ENCODE measurements at places on chromosomes 11 and 22.

GRCh38 chr22:49137206-49137840, 690.4 kb downstream of the BRD1 start:
- DNase-seq = no peak

DNA sequence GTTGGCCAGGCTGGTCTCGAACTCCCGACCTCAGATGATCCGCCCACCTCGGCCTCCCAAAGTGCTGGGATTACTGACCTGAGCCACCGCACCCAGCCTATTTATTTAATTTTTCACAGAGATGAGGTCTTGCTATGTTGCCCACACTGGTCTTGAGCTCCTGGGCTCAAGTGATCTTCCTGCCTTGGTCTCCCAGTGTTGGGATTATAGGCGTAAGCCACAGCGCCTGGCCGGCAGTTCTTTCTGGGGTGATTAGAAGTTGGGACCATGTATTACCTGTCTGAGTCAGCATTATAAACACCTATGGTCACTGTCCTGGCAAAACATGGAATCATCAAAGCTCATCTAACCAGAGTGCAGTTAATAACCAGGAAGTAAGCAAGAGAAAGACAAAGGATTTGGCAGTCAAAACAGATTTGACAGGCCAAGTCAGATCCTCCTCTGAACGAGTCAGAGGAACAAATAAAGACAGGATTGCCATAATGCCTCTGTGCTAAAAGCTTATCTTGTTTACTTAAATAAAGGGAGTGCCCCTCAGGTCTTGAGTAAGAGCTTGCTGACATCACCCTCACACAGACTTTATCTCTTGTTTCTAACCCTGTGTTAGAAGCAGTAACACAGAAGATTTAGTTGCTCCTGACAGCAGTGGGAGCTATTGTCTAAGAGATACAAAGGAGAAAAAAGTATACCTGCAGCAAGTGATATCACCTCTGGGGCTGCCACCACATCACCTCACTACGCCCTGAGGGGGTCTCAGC, 3.7 kb downstream of the SERPIND1 start:
- DNase-seq = no peak

DNA sequence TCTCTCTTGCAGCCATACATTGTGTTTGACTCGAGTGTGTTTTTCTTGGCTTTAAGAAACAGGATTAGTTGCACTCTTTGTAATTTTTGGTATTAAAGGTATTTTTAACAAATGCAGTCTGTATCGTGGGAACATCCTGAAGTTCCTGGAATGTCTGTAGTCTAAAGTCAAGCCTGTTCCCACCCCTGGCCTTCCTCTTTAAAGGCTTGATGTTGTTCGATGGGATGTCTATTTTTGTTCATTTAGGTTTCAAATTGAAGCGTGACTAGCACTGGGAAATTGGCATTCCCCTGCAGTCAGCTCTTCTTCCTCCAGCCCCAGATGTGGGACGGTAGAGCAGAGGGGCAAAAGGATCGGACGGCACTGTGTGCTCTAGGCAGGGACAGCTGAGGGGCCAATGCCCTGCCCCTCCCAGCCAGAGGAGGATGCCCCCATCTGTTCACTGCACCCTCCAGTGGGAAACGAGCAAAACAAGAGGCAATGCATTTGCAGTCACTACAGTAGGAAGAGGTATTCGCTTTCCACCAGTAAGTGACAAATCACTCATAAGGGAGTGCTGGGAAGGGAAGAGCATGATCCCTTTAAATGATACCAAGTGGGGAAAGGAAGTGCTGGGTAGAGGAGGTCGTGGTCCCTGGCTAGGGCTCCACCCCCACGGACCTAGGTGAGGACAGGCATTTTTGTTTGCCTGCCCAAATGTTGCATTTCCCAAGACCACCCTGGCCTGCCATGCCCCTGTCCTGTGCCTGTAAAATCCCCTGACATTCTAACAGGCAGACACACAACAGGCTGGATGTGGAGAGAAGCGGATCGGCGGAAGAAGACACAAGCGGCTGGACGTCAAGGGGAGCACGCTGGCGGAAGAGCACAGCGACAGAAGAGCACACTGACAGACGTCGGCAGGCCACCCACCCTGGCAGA, 47.4 kb upstream of the SEPTIN5 start:
- DNase-seq = no peak

- DNase-seq = no peak
Observed at GRCh38 chr22:37419969-37420685, 7.2 kb downstream of the ELFN2 start.

GRCh38 chr11:96317571-96317970, 25.4 kb downstream of the MAML2 start:
- DNase-seq = no peak

- no peak for DNase-seq
Observed at GRCh38 chr11:70760416-70761020, 362.2 kb downstream of the CTTN start.

DNA sequence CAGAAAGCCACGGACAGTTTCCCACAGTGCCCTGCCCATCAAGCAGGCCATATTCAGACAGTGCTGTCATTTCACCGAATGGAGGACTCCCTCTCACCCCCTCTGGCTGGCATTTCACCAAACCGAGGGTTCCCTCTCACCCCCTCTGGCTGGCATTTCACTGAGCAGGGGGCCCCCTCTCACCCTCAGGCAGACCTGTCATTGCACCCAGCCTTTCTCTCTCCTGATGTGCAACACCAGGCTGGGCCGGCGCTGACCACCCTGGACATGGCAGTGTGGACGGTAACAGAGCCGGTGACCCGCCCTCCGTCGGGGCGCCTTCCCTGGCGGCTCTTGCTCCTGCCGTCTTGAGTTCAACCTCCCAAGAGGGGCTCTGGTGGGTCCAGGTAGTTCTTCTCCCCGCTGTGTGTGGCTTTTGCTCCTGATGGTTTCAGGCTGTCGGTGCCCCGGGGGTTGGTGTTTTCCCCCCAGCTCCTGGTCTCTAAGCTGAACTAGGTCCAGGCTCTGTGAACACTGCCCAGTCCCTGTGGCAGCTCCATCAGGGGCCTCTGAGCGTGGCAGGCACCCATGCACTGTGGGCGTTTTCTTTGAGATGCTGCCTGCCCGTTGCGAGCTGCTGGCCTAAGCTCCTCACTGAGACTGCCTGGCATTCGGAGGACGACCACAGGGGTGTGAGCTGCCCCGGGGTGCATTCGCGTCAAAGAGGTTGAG, 46.9 kb downstream of the SMIM38 start:
- no peak for DNase-seq

GRCh38 chr22:37428649-37429586, 1.6 kb upstream of the ELFN2 start:
- no peak for DNase-seq

GRCh38 chr22:37638391-37639069, 939 bp upstream of the SH3BP1 start:
- no peak for DNase-seq

GRCh38 chr11:29282088-29282487, 734.7 kb downstream of the KCNA4 start:
- no peak for DNase-seq

DNA sequence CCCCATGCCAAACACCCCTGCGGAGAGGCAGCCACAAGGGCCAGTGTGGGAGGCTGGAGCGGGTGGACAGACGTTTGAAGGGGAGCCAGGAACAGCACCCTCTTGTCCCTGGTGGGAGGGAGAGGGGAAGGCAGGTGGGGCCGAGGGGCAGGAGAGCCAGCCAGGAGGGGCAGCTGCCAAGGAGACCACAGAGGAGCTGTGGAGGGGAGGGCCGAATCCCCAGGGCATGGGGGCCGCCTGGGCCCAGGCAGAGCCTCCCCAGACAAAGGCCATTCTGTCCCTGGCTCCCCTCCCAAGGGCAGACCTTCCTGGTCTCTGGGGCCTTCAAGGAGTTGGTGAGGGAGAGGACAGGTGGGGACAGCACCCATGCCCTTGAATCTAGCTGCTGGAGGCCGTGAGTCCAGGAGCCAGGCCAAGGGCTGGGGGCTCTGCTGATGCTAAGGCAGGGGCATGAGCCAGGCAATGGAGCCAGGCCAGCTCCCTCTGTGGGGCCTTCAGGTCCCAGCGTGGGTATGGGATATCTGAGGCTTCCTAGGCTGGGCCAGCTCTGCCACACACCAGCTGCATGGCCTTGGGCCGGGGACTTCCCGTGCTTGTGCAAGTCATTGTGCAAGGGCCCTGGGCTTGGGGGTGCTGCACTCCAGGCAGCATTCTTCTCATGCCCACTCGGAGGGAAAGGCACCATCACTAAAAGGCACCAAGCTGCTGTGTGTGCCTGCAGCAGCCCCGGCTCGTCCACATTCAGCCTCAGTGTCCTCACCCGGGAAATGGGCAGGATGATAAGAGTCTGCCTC, 11.4 kb downstream of the EMID1 start:
- no peak for DNase-seq

DNA sequence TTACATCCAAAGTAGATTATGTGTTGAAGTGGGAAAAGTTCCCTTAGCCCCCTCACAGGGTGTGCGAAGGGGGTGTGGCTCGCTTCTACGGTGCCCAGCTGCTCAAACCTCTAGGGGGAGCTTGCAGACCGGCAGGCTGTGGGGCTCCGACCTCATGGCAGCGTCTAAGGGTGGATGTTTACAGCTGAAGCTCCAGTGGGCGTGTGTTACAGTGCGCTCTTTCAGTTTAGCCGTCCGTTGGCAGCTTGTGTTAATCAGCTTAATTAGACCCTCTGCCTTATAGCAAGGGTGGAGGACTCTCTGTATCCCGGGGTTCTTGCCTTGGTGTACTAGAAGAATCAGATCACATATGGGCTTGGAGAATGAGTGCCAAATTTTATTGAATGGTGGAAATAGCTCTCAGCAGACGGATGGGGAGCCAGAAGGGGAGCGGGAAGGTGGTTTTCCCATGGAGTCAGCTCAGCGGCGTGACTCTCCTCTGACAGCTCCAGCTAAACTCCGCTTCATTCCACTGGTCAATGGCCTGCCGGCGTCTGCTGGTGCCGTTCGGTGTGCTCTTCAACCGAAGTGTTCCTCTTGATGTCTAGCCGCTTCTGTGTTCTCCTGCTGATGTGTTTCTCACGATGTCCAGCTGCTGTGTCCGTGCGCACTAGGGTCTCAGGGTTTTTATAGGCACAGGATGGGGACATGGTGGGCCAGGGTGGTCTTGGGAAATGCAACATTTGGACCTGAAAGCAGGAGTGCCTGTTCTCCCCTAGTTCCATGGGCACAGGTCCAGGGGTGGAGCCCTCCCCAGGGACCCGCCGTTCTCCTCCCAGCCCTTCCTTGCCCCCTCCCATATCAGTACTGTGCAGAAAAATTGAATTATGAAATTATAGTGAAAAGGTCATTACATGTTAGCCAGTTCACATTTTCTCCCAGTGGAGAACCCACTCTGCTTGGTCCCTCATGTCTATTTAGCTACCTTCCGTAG, 28.6 kb upstream of the OR10G7 start:
- DNase-seq = peak; percentile 57

DNA sequence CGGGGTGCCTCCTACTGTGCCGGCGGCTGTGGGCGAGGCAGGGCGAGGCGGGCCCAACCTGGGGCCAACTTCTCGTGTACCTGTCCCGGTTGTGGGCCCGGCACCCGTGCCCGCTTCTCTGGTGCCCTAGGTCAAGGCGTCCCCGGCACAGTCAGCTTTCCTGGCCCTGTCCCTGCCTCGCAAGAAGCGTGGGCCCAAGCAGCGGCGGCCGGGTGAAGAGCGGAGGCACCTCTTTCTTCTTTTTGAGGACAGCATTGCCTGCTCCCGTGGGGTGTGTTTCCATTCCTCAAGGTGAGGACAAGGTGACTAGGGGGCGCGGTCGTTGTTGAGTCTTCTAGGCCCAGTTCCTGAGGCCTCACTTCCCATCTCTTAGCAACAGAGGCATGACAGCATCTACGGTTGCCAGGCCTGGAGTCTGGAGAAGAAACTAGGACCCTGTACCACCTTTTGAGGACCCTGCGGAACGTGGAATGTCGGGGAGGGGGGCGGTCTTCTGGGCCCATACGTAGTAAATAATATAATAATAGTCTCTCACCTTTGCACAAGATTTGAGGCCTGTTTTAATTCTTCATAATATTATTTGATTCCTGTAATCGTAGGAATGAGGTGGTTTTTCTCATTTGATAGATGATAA, 418 bp downstream of the ACO2 start:
- no peak for DNase-seq

DNA sequence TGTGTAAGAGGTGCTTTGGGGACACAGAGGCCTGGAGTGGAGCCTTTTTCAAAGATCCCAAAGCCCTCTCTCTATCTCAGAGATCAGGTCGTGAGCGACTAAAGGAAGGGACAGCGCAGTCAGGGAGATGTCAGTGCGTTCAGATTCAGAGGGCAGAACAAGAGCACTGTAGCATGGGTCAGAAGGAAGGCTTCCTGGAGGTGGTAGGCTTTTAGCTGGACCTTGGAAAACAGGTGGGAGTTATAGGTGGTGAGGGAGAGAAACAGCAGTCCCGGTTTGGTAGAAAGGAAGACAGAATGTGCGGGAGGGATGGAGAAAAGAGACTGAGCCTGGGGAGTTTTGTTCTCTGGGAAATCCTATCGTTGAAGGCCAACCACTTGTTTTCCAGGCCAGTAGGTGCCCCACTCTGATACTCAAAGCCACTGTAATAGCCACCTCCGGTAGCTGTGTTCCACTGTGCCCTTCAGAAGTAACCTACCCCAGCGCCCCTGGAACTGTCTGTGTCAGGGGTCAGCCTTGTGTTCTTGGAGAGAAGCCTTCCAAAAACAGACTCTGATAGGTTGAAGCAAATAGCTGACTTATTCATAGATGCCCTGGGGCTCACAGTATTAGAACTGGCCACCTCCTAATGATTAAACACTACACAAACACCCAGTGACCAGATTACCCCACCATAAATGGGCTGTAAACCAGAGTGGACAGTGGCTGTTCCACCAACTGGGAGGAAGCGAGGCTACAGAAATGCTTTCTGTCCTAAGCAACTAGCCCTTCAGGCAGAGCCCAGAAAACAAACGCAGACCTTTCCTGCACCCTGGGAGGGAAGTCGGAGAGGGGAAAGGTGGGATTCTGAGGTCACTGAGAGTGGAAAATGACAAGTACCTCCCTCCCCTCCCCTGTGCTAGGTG, 157.7 kb downstream of the DBX1 start:
- DNase-seq = no peak

DNA sequence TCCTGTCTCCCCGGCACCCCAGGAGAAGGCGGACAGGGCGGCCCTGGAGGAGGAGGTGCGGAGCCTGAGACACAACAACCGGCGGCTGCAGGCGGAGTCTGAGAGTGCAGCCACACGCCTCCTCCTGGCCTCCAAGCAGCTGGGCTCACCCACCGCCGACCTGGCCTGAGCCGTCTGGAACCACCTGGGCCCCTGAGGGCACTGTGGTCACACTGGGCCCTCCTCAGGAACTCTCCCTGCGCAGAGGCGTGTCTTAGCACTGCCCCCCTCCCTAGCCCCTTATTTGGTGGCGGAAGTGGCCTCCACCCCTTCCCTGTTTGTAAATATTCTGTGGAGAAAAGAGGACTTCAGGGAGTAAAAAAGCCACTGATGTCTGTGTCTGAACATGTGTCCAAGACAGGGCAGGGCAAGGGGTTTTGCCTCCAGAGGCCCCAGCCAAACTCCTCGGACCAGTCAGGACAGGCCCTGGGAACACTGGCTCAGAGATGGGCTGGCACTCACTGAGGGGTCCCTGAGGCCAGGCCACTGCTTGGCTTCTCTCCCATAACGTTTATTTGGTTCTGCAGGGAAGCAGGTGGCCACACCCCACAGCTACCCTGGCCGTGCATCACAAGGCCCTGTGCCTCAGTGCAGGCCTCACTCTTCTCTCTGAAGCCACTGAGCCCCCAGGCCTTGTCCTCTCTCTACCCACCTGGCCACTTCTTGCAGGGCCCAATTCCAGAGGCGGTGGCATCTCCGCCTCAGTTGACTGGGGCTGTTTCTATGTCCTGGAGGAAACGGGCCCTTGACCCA, 12.0 kb downstream of the RELA start:
- no peak for DNase-seq

GRCh38 chr11:112460141-112460540, 199.5 kb upstream of the PLET1 start:
- no peak for DNase-seq

Data from NCI-H748 treated with DMSO at 0.1 percent for 48 hours (cell line).